ENCODE measurements at places on chromosomes 6 and 20. TPM values are rescaled to one million over a fixed set of nuclear protein-coding genes. Genes with fewer than 3 reads are reported as not detected.

Gene SPATA25
- 7.3 TPM for total RNA-seq

Gene ZSCAN12
- 1.6 TPM for total RNA-seq

Gene C20orf141
- not detected for total RNA-seq

Gene TM9SF4
- total RNA-seq: 138 TPM

Gene CPXM1
- not detected for total RNA-seq

Gene EEF1A2
- 32.0 TPM for total RNA-seq

Gene NKX2-2
- total RNA-seq: not detected

Gene DXO
- total RNA-seq: 22.4 TPM

Gene CALHM4
- 3.4 TPM for total RNA-seq

Gene PRDM13
- 0.44 TPM for total RNA-seq

Gene ANKRD66
- not detected for total RNA-seq

Gene TFAP2D
- total RNA-seq: not detected

Gene MUC22
- not detected for total RNA-seq

Gene NPEPL1
- 41.9 TPM for total RNA-seq

Gene NFATC2
- 20.8 TPM for total RNA-seq

Gene MACROD2
- 7.6 TPM for total RNA-seq

Gene HLA-DQB1
- not detected for total RNA-seq

Gene NOTCH4
- 0.43 TPM for total RNA-seq

Gene KIF6
- total RNA-seq: not detected

Gene SLC22A1
- total RNA-seq: 1.5 TPM

Gene ATP6V1G2
- 0.43 TPM for total RNA-seq

Gene PPP2R5D
- 44.4 TPM for total RNA-seq

Gene AK9
- 4.4 TPM for total RNA-seq

Gene RSPH9
- not detected for total RNA-seq

Gene PNRC1
- total RNA-seq: 42.1 TPM

Gene MBOAT1
- 7.3 TPM for total RNA-seq

Gene ZSCAN23
- total RNA-seq: not detected

Gene FNDC11
- total RNA-seq: not detected

Gene C20orf202
- not detected for total RNA-seq

Gene TCP11
- total RNA-seq: not detected

Gene SOX4
- 77.3 TPM for total RNA-seq

Gene CRISP3
- not detected for total RNA-seq

Gene PPP1R14C
- total RNA-seq: 2.4 TPM

Gene YTHDF1
- 196 TPM for total RNA-seq

Gene TRIM31
- 0.74 TPM for total RNA-seq

Gene GGTLC1
- 1.3 TPM for total RNA-seq

Gene TDRD6
- not detected for total RNA-seq

Gene ZBTB12
- 11.7 TPM for total RNA-seq

Gene C6orf15
- not detected for total RNA-seq

Gene IMPG1
- not detected for total RNA-seq

Gene NRSN2
- 27.5 TPM for total RNA-seq

Gene C6orf141
- 2.1 TPM for total RNA-seq

Gene PAX1
- total RNA-seq: not detected

Gene EPHA7
- not detected for total RNA-seq

Gene NMBR
- total RNA-seq: not detected

Gene CTCFL
- total RNA-seq: not detected

Gene SAMD5
- 14.0 TPM for total RNA-seq

Gene CALHM6
- total RNA-seq: not detected

Gene EEF1A1
- total RNA-seq: 9,491 TPM

Gene GSTA3
- not detected for total RNA-seq

Gene PRL
- total RNA-seq: not detected

Gene SOX18
- 0.84 TPM for total RNA-seq

Gene LAMP5
- not detected for total RNA-seq

Gene APOM
- total RNA-seq: 15.8 TPM

Gene RING1
- 32.0 TPM for total RNA-seq

Gene PHACTR2
- total RNA-seq: 80.8 TPM

Gene ADA
- 21.1 TPM for total RNA-seq

Gene TNXB
- total RNA-seq: 3.9 TPM

Gene MYLK4
- total RNA-seq: 0.75 TPM
